ENCODE measurements at places on chromosomes 6 and 20.

GRCh38 chr6:169741344-169741743 lies 10.0 kb downstream of the DYNLT2 start:
- no peak for DNase-seq

GRCh38 chr6:141443668-141444289 lies 688.9 kb upstream of the GJE1 start:
- no peak for DNase-seq

GRCh38 chr20:59603176-59603575 lies 1.2 kb upstream of the PHACTR3 start:
- DNase-seq: no peak

GRCh38 chr6:6008089-6008647 lies 1.4 kb upstream of the NRN1 start:
- DNase-seq: no peak

DNA sequence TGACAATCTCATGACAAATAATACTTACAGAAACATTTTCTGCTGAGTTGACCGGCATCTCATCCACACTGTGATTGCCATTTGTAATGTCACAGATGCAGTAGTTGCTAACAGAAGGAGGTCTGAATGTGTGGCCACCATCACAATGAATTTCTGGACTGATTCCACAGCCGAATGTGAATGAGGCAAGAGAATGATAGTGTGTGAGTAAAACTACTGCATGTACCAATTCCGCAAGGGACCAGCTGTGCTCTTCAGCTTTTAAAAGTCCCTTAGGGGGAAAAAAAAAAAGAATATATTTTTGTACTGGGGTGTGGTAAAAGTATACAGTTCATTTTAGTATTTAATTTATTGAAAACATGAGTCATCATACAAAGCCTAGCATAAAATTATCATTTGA lies 96.2 kb downstream of the SESN1 start:
- DNase-seq: no peak

DNA sequence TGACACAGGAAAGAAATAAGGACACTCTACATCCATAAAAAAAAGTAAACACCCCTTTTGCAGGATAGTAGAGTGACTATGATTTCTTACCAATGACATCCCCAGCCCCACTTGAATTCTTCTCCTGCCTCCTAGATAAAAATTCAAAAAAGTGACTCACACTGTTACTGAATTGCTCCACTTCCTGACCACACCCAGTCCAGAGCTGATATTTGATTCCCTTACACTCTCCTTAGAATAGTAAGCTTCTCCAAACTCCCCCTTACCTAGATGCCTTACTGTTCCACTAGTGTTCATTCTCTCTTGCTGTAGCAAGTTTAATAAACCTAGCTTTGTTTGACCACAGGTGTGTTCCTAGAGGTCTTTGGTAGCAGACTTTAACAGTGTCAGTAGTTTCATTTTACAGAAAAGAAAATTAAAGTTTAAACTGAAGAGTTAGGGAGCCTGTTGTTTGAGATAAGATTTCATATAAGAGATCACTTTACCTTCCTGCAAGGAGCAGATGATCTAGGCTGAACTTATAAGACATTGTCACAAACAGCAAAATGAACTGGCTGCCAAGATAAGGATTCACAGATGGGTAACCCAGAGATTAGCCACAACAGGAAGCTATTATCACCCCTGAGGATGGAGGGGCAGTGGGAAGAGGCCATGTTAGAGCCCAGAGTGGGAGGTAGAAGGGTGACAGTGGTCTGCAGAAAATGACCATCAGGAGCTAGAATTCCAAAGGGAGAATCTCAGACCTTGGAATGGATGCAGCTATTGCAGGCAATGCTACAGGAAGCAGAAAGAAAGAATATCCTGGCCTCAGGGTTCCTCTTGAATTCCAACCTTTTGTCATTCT lies 28.4 kb upstream of the BTN3A2 start:
- DNase-seq: no peak

DNA sequence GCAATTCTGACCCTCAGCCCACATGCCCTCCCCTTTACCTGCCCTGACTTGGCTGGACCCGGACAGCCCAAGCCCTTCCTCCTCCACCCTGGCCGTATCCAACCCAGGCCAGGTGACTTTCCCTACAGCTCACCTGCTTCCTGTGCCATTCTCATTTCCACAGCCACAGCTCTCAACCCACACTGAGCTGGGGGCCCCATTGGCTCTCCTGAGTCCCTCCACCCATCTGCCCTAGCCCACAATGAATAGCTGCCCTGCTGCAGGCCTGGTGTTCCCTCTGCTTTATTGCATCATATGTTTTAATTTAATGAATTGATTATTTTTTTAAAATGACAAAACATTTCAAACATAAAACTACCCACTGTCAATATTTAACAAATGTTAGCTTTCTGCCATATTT lies 118.5 kb upstream of the BACH2 start:
- no peak for DNase-seq

DNA sequence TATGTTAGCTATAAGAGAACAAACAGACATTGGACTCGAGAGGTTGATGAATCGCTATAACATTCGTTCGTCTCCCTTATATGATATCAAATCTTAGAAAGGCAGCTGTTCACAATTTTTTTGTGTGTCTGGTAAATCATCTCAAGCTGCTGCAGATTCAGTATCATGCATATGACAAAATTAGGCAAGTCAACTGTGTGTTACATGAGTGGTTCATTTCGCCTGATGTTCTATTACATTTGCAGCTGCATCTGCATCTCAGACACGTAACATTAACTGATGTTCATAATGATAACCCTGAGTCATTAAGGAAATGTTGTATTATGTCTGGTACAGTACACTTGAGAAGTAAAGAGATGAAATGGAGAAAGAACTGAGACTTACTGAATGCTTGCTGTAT lies 92.1 kb downstream of the NKAIN2 start:
- no peak for DNase-seq

GRCh38 chr6:21396313-21396712 lies 197.2 kb upstream of the SOX4 start:
- no peak for DNase-seq

DNA sequence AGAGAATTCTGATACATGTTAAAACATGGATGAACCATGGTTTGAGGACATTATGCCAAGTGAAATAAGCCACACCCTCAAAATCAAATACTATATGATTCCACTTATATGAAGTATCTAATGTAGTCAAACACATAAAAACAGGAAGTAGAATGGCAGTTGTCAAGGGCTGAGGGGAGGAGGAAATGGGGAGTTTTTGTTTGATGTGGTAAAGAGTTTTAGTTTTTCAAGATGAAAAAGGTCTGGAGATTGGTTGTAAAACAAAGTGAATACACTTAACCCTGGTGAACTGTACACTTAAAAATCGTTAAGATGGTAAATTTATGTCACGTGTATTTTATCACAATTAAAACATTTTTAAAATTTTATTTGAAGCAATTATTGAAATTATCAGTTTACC lies 127.4 kb upstream of the GRIK2 start:
- no peak for DNase-seq

DNA sequence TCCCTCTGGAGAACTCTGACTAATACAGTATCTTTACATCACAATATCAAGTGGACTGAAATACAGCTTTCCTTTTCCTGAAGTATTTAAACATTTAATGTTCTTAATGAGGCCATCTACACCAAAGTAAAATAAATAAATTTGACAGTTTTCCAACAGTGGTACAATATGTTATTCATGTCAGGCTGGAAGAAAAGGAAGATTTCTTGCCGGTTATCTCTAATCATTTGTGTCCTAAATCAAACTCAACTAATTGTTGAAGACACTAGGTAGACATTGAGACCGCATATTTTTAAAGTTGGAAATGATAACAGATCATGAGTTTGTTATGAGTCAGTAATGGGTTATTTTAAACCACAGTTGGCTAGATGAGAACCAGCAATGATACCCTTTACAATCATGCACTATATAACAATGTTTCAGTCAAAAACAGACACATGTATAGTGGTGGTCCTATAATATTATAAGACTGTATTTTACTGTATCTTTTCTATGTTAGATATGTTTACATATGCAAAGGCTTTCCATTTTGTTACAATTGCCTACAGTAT lies 241.6 kb downstream of the LMBRD1 start:
- no peak for DNase-seq

- no peak for DNase-seq
These were observed 143.7 kb downstream of the CDH26 start for GRCh38 chr20:60101891-60102281.

GRCh38 chr6:169862892-169863525 lies 111.6 kb downstream of the ERMARD start:
- DNase-seq: no peak

DNA sequence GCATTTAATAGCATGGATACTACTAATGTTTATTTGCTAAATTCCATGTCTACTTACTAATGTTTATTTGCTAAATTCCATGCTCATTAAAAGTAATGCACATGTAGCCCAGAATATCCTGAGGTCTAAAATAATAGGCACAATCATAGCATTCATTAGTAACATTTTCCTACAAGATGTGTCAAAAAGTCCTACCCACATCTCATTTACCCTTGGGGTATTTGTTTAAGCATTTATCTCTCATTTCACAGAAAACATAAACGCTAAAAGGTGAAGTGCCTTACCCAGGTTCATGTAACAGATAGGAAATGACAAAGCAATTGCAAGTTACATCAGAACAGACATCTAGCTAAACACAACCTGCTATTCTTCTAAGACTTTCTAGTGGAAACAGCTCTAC lies 457.1 kb downstream of the HACE1 start:
- DNase-seq: peak; percentile 55

- DNase-seq: no peak
These were observed 125.9 kb upstream of the MLIP start for GRCh38 chr6:53985366-53985765.

DNA sequence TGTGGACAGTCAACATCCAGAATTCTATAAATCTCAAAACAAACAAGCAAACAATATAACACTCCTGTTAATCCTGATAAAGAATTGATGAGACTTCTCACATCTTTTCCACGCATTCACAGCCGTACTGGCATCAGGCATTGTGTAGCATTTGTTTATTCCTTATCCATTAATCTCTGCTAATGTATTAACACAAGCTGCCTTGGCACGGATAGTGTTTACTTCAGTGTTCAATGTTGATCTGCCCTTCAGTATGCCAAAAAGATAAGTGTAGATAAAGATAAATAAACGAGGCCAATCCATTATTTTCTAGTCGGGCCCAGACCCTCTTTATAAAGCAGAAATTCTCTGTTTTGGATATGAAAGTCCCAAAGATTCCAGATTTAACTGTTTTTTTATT lies 16.1 kb downstream of the UFL1 start:
- DNase-seq: no peak

DNA sequence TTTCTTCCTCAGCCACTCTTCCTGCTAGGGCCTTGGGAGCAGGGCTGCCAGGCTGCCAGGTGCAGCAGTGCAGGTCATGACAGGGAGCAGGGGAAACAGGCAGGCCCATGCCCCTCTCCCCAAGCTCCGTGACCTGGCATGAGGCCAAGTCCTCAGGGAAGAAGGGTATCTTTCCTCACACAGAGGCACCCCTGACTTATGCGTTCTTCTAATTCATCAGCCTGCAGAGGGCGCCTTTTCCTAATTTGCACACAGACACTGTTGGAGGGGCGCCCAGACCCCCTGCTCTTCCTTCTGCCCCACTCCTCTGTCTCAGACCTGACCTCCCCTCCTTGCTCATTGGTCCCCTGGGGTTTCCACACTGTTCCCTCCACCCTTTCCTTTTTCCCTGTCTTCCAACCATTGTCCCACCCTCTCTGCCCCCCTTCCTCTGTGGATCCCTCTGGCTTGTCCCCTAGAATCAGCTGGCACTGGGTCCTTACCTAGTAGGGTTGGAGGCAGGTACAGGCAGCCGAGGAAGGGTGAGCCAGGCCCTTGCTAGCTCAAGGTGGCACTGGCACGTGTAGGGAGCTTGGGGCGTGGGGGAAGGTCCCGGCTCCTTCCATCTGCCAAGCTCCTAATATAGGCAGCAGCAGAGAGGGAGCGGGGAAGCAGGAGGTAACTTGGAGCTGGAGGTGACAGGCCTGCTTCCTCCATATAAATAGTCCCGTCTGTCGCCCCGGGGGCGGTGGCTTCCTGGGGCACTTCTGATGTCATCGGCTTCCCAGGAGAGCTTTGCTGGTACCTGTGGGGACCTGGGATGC lies 154.9 kb upstream of the MLN start:
- peak; percentile 53 for DNase-seq

DNA sequence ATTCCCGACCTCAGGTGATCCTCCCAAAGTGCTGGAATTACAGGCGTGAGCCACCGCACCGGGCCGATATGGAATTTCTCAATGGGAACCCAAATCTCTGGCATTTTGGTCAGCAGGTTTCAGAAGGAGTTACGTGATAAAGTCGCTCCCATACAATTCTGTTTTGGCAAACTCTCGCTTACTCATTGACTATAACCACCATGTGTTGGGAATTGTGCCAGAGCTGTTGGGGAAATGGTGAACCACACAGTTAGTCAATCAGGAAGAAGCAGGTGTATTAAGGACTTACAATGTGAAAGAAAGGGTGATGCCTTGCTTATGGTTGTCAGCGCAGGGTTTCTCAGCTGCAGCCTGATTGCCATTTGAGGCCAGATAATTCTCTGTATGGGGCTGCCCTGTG lies 410.5 kb downstream of the QKI start:
- DNase-seq: no peak

DNA sequence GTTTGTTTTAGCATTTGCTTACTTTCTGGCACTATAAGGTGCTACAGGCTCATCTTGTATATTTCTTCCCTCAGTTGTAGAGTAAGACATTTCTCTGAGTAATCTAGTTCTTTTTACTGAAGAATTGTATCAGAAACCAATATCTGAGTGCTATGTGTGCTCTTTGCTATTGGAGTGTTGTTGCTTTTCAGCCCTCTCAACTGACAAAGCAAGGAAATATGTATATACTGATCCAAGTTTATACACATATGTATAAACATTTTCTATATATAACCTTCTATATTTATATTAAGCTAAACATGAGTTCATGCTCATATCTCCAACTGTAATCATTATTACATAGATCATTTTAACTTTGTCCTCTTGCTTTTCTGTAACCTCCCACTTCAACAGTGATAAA lies 405.7 kb downstream of the RFPL4B start:
- DNase-seq: no peak

DNA sequence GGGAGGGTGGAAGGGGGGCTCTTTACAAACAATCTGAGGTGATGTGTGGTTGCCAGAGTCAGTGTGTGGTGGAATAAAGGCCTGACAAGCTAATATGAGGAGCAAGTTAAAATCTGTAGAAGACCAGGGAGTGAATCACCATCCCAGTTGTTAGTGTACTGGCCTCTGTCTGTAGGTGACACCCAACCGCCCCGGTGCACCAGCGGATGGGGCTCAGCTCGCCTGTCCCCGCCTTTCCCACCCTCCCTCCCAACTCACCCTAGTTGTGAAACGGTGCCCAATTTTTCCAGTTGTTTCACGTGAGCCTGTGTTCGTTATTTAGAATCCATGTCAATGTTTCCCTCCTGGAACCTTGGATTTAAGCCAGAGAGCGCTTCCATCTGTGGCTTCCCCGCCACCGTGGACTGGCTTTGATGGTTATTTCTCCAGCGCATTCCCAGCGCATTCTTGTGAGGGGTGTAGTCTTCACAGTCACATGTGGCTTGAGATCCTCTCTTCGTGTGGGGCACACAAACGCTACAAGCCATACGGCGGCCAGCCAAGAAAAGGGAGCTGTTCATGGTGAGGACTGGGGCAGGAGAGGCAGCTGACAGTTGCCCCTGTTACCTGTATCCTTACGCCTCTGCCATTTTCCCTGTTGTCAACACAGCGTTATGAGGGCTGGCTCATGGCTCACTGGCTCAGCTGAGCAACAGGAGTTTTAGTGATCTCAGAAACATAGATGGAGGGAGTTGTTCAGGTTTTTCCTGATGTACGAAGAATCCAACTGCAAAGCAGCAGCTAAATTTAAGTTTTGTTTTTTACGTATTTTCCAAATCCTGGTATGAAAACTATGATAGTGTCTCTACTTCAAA lies 137.6 kb downstream of the ZDHHC14 start:
- DNase-seq: no peak

All from NCI-H526 (cell line).